Thoracic aorta (tissue), 2 donors: ENCODE measurements at places on chromosomes 3 and 15. TPM values are rescaled to one million over a fixed set of nuclear protein-coding genes. Genes with fewer than 3 reads are reported as not detected.
A peak's percentile ranks its signal among the peaks of the same experiment; 100 is the strongest.

GRCh38 chr15:42151736-42152135 lies 4.7 kb downstream of the PLA2G4F start:
- no peaks in the 10 kb centered on the region for H3K27me3 ChIP-seq
- H3K36me3 ChIP-seq: no peaks in the 10 kb centered on the region
- no peak for DNase-seq
- no peak overlapping the region for H3K4me3 ChIP-seq
- no peak overlapping the region for H3K27ac ChIP-seq

GRCh38 chr3:143442814-143443447 lies 323.4 kb downstream of the CHST2 start:
- no peaks in the 10 kb centered on the region for H3K4me1 ChIP-seq
- H3K4me3 ChIP-seq: no peak overlapping the region
- H3K27ac ChIP-seq: no peak overlapping the region
- no peaks in the 10 kb centered on the region for H3K27me3 ChIP-seq
- DNase-seq: no peak
- H3K36me3 ChIP-seq: no peaks in the 10 kb centered on the region

The XCR1 gene
- not detected for total RNA-seq

DNA sequence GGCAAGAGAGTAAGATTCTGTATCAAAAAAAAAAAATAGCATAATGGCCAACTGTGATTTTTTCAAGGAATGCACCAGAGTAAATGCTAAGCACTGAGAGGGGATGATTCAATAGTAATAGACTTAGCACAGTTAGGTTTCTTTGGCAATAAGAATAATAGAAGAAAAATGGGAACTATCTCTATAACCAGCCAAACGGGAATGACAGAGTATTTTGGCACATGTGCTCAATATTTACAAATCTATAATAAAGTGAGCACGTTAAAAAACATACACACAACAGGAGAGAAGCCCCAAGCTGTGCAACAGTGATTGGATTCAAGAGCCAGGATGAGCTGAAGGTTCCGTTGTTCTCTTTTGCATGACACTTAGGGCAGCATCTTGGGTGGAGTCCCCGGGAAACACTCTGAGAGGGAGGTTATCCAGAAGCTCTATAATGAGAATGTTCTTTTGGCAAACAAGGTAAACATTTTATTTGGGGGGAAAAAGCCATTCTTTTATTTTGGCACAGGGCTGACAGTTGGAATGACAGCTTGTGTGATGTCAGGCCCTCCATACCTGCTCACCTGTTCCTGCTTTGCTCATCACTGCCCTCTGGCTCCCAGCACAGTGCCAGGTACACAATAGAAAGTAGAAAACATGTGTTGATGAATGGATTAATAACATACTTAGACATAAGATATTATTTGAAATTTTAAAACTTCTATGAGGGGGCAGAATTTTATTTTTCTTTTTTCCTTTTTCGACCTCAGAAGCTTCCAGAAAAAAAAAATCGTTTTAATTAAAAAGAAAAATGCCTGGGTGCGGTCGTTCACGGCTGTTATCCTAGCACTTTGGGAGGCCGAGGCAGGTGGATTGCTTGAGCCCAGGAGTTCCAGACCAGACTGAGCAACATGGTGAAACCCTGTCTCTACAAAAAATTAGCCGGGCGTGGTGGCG lies 44.0 kb upstream of the MUC4 start:
- no peak overlapping the region for H3K4me3 ChIP-seq
- H3K36me3 ChIP-seq: no peaks in the 10 kb centered on the region
- no peak for DNase-seq
- no peak overlapping the region for H3K27ac ChIP-seq
- H3K4me1 ChIP-seq: peaks cover 5% of the 10 kb centered on the region
- no peaks in the 10 kb centered on the region for H3K27me3 ChIP-seq

The FEZF2 gene
- total RNA-seq: not detected

The C15orf62 gene
- not detected for total RNA-seq

DNA sequence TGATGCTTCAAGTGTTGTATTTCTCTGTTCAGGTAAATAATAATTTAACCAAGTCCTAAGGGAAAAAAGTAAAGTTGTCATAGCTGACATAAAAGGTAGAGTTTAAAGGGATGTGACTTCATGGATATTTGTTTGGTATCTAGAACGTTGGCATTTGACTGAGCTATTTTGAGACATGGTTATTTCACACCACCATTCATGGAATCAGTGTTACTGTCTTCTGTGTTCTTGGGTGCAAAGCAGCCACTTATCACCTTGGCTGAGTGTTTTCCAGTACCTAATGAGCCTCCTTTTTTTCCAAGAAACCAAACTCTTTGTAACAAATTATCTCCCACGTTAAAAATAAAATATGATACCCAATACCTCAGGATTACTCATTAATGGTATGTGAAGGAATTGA lies 155.8 kb downstream of the GHSR start:
- no peak for DNase-seq
- H3K27me3 ChIP-seq: no peaks in the 10 kb centered on the region
- no peak overlapping the region for H3K27ac ChIP-seq
- peaks cover 9% of the 10 kb centered on the region for H3K36me3 ChIP-seq

DNA sequence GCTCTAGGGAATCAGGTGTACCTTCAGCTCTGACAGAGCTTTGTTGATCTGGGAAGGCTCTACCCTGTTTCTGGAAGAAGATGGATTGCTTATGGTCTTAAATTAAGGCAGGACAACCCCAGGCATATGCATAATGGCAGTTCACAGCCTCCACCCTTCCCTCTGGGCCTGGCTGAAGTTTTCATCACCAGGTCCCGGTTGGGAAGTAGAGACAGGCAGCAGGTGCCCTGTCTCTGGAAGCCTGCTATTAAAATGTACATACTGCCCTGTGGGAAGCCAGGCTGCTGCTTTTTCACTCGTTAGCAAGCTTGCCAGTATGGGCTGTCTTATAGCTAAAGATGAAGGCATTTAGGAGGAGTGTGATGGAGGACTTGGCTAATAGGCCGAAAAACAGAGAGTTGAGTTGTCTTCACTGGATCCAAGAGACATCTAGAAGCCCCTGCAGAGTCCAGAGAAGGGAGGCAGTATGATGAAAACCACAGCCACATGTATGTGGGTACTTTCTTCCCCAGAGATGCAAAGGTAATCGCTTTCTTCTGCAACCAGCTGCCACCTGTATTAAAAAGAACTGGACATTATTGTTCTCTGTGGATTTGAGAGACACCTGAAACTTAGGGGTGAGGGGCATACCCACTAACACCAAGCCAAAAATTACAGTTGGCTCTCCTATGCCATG lies 34.4 kb downstream of the ABHD2 start:
- H3K36me3 ChIP-seq: peaks cover 20% of the 10 kb centered on the region
- DNase-seq: no peak
- peak overlapping the region; percentile 95 for H3K27ac ChIP-seq
- no peaks in the 10 kb centered on the region for H3K27me3 ChIP-seq
- peaks cover 96% of the 10 kb centered on the region for H3K4me1 ChIP-seq

The SEMA6D gene
- total RNA-seq: 15.3 TPM

- no peaks in the 10 kb centered on the region for H3K4me1 ChIP-seq
- DNase-seq: no peak
- H3K36me3 ChIP-seq: no peaks in the 10 kb centered on the region
- no peak overlapping the region for H3K4me3 ChIP-seq
- H3K27ac ChIP-seq: no peak overlapping the region
These were observed 12.8 kb downstream of the GABRG3 start for GRCh38 chr15:26983822-26984221.

The C3orf20 gene
- total RNA-seq: not detected
